Right ventricle myocardium superior (tissue), 1 donor: ENCODE measurements at places on chromosomes 5 and 9.

- no peak for DNase-seq
Measured at GRCh38 chr5:175821790-175822211, 49.6 kb upstream of the CPLX2 start.

DNA sequence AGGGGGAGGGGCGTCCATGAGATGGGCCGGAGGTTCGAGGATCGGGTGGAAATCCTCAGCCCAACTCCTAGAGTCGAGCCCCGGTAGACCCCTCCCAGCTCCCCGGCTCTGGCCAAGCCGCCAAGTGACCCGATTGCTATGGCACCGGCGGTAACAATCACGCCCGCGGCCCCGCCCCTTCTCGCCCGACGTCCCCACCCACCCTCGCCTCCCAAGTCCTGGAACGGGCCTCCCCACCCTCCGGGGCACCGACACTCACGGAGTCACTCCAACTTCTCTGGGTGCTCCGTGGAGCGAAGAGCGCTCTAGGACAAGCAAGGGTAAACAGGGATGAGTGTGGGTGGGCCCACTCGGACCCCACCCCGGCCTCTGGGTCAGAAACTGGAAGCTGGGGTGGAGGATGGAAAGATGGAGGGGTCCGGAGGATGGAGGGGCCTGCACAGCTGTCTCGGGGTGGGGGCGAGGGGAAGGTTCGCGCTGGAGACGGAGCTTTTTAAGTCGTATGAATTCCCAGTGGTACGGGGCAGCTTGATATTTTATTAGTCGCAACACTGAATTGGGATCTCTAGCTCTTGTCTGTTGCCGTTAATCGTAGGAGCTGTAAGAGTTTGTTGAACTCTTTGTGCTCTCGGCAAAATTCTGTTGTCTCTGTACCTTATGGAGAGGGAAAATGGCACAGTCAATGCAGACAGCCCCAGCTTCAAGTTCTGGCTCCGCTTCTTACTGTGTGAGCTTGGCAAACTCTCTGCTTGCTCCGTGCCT is at the start of gene SPACA9:
Gene SPACA9 (plus strand): TSS at position 204 of the 762 bp plus-strand sequence. CDS start 5,050 bp downstream, outside the sequence.
- DNase-seq = peak; percentile 85

DNA sequence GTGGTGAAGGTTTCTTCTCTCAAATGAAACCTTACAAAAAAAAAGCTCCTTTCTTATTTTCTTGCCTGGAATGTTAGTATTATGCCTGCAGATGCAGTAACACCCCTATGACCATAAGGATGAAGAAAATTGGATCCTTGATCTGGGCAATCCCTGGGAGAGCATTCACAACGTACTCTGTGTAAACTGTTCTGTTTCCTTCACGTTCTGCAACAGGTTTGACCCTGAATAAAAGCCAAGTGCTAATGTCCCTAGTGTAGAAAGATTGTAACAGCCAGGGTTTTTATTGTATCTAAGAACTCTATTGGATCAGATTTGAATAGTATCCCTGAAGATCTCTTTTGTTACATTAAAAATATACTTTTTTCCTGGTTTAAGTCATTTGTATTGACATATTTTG is 1639.6 kb upstream of the ACO1 start:
- DNase-seq = no peak

- no peak for DNase-seq
Measured at GRCh38 chr5:77986261-77986660, 210.1 kb upstream of the TBCA start.

GRCh38 chr9:34623374-34624235 is 3.3 kb upstream of the DCTN3 start:
- DNase-seq = no peak

DNA sequence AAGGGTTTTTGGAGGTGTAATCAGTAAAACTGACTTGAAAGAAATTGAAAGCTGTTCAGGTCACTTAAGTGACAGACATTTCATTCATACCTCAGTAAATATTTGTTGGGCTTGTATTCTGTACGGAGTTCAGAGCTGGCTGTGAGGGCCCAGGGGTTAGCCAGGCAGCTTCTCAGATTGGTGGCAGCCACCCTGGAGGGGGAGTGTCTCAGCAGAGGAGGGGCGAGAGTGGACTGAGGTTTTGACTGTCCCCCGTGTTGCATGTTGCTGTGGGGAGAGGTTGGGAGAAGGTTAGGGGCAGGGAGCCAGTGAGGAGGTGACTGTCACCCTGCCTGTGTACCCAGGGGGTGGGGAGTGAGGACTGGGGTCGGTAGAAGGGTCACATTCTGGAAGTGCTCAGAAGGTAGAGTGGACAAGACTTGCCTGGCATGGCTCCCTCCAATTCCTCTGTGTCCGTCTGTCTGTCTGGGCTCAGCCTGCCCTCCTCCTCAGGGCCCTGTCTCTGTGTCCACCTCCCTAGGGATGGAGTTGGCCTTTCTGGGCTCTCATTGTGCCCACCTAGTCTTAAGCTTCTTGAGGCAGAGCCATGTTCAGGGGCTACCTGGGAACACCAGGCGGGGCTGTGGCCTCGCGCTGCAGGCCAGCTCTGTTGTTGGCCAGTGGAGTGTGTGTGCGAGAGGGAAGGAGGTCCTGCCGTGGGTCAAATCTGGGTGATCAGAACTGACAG is 4.4 kb downstream of the PHF2 start:
- no peak for DNase-seq

GRCh38 chr5:116454417-116454927 is 120.2 kb downstream of the SEMA6A start:
- peak; percentile 43 for DNase-seq

- DNase-seq = no peak
Measured at GRCh38 chr5:9025942-9026341, 519.9 kb downstream of the SEMA5A start.
